Sigmoid colon (tissue), 7 donors: ENCODE measurements at places on chromosomes 5 and 9. TPM values are rescaled to one million over a fixed set of nuclear protein-coding genes. Genes with fewer than 3 reads are reported as not detected.
A peak's percentile ranks its signal among the peaks of the same experiment; 100 is the strongest.

The NPR2 gene
- 20.3 TPM for total RNA-seq

The LTC4S gene
- 6.1 TPM for total RNA-seq

- no peak for DNase-seq
Measured at GRCh38 chr5:144205141-144205551, 34.5 kb downstream of the KCTD16 start.

The GALT gene
- 33.2 TPM for total RNA-seq

The RFX3 gene
- total RNA-seq, result 10.3 TPM

GRCh38 chr5:155455791-155456514, 442.4 kb downstream of the KIF4B start:
- no peak for DNase-seq

GRCh38 chr5:155013526-155013925, at the start of gene KIF4B:
Gene KIF4B (plus strand): TSS chr5:155013755. CDS start chr5:155013860, 105 bp downstream.
- DNase-seq, result no peak

DNA sequence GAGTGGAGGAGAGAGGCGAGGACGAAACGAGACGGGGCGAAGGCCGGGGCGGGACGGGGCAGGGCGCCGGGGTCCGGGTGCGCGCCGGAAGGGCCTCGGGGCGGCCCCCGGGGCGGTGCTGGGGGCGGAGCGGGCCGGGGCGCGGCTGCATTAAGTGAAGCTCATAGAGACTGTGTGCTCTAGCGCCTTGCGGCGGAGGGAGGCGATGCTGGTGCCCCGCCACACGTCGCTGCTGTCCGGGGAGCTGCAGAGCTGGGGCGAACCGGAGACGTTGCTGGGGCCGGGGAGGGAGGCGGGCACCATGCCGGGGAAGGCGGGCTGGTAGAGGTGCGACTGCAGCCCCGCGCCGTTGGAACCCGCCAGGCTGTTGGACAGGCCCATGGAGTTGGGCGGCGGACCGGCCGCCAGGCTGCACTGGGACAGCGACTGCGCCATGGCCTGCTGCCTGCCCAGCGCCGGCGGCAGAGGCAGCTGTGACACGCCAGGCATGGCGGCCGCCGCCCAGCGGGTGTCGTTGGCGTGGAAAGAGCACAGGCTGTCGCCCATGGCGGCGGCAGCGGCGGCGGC, 8.3 kb downstream of the OTP start:
- no peak for DNase-seq

- DNase-seq, result no peak
Measured at GRCh38 chr9:109843641-109844040, 63.6 kb downstream of the PALM2AKAP2 start.

GRCh38 chr9:98191671-98192502, 550 bp downstream of the CORO2A start:
- DNase-seq, result no peak

The SELENOP gene
- 306 TPM for total RNA-seq

GRCh38 chr9:7097785-7098752, 340.3 kb downstream of the KDM4C start:
- no peak for DNase-seq

GRCh38 chr5:139137697-139138096, 60.5 kb downstream of the SIL1 start:
- no peak for DNase-seq

GRCh38 chr9:136732444-136733178, 10.1 kb downstream of the LCN10 start:
- DNase-seq, result no peak

DNA sequence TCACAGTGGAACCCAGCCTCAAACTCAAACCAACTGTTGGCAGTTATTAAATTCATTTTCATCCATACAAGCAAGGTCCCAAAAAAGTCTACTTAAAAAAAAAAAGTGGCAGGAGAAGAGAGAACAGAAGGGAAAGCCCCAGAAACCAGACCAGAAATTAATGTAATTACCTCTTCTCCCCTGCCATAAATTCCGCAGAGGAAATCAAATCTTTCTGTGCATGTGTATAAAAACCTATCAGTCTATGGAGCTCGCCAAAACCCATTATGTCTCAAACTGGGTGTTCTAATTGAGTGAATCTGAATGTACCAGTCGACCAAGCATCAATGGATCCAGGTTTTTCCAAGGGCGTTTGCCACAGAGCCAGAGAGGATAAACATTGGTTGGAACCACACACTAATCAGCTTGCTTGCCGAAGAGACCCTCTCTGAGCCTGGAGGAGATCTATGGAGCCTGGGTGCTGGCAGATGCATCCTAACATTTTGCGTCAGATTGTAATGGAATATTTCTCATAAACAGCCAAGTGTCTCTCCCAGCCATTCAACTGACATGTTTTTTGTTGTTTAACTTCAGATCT, 7.9 kb upstream of the HAND1 start:
- no peak for DNase-seq

DNA sequence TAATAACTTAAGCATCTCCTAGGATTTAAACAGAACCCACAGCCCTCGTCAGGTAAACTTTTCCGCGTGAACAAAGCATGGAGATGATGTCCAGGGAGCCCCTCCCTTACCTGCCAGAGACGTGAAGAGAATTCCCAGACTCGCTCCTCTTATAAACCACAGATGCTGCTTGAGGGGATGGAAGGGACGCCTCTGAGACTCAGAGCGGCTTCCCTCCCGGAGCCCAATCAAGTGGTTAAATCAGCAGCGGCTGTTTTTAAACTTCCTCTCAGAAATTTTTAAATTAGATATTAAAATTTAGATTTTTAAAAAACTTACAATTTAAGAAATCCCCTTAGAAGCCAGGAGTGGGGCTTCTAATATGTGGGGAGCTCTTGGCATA, 71.8 kb downstream of the RAPGEF1 start:
- DNase-seq, result no peak

DNA sequence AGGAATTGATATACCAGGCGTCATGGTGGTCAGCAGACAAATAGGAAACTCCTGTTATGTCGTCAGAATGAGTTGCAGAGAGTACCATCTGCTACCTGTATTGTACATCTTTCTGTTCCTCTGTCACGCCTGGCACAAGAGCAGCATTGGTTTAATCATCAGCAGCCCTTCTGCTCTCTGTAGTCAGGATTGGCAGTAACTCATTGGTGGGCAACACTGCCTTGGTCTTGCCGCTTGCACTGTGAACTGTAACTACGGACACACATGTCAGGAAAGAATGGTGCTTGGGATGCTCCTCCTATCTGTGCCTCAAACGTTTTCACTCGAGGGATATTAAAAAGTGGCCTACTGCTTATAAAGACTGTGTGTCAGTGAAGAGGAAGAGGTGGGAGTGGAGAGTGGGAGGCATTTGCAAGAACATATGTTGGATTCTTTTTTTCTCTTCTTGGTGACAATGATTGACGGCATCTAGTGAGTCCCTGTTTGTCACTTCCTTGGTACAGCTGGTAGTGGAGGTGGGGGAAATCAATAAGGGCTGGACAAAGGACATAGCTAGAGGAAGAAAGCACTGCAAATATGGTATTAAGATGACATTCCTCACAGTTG, 76.6 kb downstream of the F2RL2 start:
- DNase-seq, result no peak

DNA sequence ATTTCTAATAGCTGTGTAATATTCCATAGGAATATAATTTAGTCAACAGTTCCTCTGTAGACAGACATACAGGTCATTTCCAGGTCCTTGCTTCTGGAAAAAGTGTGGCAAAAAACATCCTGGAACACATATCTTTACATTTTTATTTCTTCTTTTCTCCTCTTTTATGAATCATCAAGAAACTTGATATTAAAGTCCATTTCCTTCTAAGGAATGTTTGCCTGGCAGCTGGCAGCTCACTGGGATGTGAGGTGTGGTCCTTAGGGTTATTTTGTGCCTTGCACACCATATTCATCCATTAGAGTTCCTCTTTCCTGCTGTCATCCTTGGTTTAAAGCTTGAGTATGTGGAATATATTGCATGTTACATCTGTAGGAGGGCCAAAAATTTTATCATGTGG, 122.0 kb downstream of the GALNT10 start:
- no peak for DNase-seq

DNA sequence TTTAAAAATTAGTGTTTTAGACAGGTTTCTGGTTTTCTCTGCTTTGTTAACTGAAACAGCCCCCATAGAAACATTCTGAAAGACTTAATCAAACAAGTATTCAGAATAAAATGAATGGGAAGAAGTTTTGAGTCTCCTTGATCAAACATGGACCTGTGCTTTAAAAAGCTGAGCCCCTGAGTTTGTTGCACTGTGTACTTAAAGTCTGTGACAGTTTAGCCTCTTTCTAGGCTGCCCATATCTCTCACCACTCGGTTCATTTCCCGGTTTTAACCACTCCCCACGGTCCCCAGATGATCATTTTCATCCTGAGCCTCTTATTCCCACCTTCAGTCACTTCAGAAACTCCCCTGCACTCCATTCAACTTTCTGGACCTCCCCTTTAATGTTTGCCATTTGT, 215.9 kb upstream of the DMRT1 start:
- DNase-seq, result no peak

GRCh38 chr9:504921-505740, 290.5 kb downstream of the DOCK8 start:
- DNase-seq, result peak; percentile 71

GRCh38 chr9:89431930-89432725, 65.8 kb downstream of the SEMA4D start:
- DNase-seq, result no peak

DNA sequence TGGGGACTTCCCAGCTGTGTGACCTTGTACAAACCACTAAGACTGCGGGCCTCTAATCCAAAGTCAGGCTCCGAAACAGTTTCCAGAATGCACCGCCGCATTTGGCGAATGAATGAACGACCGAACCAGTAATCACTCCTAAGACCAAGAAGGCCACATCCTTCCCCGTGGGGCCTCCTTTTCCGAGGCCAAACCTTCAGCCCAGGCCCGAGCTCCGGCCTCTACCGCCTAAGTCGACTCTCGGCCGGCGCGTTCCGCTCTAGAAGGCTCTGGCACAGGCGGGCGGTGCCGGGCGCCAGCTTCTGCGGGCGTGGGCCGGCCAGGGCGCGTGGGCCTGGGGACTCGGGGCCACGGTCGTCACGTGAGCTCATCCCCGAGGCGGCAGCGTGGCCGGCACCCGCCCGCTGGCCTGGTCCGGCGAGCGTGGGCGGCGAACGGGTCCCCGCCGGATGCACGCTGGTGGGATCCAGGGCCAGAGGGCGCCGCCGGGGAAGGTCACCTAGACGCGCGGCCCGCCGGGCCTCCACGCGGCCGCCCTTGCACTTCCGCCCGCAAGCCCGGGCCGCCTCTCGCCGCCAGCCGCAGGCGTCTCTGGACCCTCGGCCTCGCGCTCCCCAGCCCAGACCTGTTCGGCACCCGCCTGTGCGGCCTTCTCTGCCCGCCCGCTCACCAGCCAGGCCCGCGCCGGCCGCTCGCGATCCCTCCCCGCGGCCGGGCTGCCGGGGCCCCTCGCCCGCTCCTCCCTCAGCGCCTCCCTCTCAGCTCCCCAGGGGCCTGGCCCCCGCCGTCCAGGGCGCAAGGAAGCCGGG, 754 bp downstream of the VDAC1 start:
- DNase-seq, result peak; percentile 82

DNA sequence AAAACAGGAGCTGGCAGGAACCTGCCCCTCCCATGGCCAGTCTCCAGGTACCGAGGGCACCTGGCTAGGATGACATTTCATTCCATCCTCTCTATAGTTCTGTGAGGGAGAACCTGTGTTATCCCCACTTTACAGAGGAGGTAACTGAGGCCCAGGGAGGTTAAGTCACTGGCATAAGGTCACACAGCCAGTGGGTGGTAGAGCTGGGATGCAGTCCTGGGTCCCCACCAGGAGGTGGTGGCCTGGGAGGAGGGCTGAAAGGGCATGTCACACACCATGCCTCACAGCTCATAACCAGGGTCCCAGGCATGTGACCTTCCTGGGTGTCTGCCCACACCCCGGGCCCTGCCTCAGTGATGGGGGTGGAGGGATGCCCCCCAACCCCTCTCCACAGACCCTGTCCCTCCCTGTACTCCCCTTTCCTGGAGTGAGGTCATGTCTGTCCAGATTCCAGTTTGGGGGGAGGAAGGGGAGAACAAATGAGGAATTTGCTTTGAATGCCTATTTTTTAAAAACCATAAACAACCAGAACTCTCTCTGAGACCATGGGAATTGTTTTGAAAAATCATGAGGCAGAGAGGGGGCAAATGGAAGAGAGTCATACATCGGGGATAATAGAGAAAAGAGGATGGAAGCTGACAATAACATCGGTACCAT, 77.7 kb upstream of the STXBP1 start:
- DNase-seq, result no peak

DNA sequence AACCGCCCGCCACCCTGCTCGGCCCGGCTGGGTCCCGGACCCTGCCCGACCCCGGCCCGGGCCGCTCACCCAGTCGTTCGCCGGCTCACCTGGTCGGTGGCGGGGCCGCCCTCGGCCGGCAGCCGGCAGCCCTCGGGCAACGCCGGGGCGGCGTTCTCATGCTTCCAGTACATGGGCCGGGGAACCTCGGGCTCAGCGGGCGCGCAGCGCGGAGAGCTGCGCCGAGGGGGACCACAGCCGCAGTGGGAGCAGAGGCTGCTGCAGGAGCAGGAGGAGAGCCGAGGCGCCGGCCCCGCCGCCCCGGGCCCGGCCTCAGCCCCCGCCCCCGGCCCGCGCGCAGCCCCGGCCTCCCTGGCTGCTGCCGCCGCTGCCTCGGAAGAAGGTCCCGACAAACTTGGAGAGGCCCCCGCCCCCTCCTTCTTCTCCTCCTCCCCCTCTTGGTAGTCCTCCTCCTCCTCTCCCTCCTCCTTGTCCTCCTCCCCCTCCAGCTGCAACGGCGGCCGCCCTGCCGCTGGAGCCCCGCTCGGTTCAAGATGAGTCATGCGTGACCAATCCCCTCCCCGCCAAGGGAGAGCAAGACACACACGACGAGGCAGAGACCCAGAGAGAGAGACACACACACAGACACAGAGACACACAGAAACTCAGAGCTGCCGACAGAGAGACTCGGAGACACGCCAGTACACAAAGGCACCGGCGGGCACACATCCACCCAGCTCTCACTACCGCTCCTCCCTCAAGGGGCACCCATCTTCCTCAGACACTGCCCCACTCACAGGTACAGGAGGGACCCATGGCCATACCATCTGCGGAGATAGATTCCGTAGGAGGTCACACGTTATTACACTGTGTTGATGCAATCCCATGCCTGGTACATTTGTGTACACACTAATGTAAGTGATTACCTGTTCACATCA, at the start of gene LHX6:
LHX6 (minus strand) TSS at position 390 of the 917 bp plus-strand sequence; CDS start at position 173, 217 bp downstream.
- DNase-seq, result no peak

The WNK2 gene
- total RNA-seq, result 20.0 TPM

The GNPDA1 gene
- 58.1 TPM for total RNA-seq

- no peak for DNase-seq
Measured at GRCh38 chr9:112867275-112867991, 23.2 kb downstream of the SLC46A2 start.

DNA sequence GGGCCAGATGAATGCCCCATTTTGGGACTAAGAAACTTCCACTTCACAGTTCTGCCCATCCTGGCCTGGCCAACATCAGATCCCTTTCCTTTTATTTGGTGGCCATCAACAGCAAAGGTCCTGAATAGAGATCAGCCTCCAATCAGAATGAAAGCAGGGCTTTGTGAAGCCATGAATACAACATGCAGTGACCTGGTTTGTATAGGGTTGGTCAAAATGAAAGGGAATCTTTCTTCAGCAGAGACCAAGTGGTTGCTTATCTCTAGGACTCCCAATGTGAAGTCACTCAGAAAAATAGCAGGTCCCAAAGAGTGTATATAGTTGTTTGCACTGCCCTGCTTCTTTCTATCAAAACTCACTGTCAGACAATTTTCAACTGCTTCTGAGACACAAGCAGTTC, 113.9 kb upstream of the SLC12A2 start:
- no peak for DNase-seq

The CEL gene
- total RNA-seq, result 0.36 TPM

The SLC6A7 gene
- total RNA-seq, result not detected

- no peak for DNase-seq
Measured at GRCh38 chr9:89542401-89543021, 44.6 kb upstream of the SEMA4D start.

- DNase-seq, result peak; percentile 95
Measured at GRCh38 chr5:139637438-139638089, 10.6 kb upstream of the CXXC5 start.

The CAMK2A gene
- 1.7 TPM for total RNA-seq
